Fibroblast of upper back skin (primary cell): ENCODE measurements at places on chromosomes 3 and 15.

- no peak for DNase-seq
Measured at GRCh38 chr15:67197364-67197695, 57.1 kb downstream of the AAGAB start.

DNA sequence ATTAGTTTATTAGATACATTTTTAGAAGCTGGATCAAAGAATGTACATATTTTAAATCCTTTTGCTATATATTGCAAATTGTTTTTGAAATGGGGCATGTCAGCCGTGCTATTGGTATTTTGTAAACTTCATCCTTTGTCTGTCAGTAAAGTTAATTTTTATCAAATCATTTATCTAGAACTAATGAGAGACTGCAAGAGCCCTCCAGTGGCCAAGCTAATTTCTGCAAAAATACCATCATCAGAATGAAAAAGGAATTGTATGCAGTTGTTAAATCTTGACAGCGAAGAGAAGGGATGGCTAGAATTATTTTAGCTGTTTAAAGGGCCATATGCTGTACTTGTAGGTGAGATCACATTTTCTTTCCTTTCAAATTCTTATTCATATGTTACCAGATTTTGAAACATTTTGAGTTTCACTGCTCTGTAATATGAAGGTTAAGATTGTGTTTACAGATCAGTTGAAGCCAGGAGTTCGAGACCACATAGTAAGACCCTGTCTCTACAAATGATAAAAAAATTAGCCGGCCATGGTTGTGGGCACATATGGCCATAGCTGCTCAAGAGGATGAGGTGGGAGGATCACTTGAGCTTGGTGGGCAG is 8.1 kb upstream of the CLDN11 start:
- peak; percentile 32 for DNase-seq

- peak; percentile 82 for DNase-seq
Measured at GRCh38 chr15:98177966-98178592, 217.6 kb downstream of the ARRDC4 start.

GRCh38 chr3:139771331-139771730 is 93.6 kb upstream of the NMNAT3 start:
- no peak for DNase-seq

DNA sequence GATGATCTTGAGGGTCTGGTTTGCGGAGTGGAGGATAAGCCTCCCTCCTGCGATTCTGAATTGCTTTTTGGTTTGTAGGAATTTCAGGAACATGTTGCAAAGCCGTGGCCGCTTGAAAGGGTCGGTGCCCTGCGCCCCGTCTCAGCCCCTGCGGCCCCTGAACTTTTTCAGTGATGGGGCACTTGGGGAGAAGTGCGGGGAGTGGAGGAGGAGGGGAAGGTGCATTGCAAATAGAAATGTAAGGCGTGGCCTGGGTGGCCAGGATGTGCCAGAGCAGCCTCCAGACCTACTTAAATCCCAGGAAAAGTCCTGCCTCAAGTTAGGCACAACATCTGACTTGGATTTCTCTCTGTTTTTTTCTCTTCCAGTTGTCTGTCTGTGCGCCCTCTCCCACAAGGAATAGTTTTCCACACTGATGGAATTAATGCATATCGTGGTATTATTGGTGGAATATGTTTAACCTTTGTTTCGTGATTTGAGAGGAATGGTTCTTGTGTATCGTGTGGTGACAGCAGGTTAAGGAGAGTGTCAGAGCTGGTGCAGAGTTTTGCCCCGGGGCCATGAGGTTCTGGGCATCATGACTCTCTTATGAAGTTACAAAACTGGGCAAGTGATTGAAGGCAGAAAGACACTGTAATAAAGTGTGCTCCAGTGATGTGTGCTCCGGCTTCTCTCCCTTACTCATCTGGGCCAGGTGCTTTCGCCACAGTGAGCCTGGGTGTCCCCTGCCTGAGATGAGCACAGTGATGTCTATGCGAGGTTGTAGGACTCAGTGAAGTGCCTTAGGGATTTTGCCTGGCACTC is 153.8 kb downstream of the PGPEP1L start:
- peak; percentile 26 for DNase-seq

- DNase-seq, result no peak
Measured at GRCh38 chr3:172310428-172310760, 137.9 kb downstream of the GHSR start.

GRCh38 chr3:100902572-100902971 is 90.6 kb downstream of the ABI3BP start:
- peak; percentile 95 for DNase-seq

DNA sequence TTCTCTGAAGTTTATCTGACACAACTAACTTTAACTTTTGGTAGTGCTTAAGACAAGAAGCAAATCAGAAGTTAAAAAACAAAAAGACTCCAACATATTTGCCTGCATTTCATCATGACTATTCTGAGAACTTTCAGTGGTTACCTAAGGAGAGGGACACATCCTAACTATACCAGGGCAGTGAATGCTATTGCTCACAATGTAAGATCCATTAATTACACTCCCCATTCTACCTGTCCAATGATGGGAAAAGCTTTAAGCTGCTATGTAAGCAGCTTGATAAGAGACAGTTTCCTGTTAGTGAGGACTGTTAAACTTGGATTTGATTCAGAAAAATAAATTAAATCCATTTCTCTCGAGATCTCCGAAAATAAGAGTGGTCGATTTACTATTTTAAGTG is 37.5 kb downstream of the SERPINI1 start:
- no peak for DNase-seq

GRCh38 chr3:188335656-188336055 is 181.7 kb downstream of the LPP start:
- DNase-seq, result no peak

GRCh38 chr15:87032295-87032694 is 952.6 kb downstream of the AGBL1 start:
- peak; percentile 43 for DNase-seq

- DNase-seq, result no peak
Measured at GRCh38 chr15:25862472-25863110, 536 bp downstream of the ATP10A start.

- DNase-seq, result no peak
Measured at GRCh38 chr3:171231361-171231760, 204.8 kb upstream of the SLC2A2 start.

DNA sequence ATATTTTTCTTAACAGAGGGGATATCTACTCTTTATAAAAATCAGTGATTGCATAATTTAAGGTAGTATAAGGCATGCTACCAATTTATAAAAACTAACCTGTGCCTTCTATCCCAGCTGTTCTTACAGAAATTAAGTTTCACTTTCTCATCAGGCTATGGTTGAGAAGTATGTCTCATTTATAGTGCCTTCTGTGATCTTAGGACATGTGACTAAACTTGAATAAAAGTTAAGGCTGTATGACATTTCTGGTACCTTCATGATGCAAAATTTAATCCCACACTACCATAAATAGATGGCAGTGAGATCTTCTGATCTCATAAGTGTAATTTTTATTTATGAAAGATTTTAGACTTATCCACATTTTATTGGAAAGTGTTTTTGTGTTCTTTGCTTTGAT is 12.6 kb downstream of the TIPARP start:
- no peak for DNase-seq

DNA sequence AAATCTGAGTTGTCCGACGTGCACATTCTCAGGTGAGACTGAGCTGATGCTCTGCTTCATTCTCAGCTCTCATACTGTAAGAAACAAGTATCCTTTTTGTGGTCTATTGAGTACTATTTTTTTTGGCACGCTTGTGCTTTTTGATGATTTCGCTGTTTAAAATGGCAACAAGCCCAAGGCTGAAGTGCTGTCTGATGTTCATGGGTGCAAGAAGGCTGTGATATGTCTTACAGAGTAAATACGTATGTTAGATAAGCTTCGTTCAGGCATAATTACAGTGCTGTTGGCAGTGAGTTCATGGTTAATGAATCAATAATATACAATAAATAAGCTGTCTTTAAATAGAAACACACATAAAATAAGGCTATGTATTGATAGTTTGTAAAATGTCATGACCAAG is 27.2 kb downstream of the AQR start:
- DNase-seq, result peak; percentile 55

GRCh38 chr3:127639173-127640041 is 10.4 kb downstream of the PODXL2 start:
- DNase-seq, result peak; percentile 18

GRCh38 chr3:130250982-130251381 is 94.5 kb upstream of the COL6A5 start:
- DNase-seq, result no peak

DNA sequence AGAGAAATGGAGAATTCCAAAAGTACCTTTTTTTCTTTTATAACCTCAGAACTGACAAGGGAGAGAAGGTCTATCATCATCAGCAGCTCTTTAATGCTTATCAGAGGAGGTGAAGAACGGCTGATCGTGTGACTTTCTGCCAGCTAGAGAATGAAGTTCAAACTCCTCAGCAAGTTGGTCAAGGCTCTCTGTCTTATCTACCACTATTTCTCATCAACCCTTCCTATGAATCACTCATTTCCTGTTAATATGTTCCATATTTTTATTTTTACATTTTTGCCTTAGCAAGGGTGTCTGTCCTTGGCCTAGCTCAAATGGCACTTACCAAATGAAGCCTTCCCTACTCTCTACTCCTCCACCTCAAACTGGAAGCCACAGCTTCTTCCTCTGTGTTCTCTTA is 73.1 kb upstream of the TSPAN3 start:
- DNase-seq, result peak; percentile 63

- peak; percentile 93 for DNase-seq
Measured at GRCh38 chr3:37197810-37198371, 23.5 kb upstream of the LRRFIP2 start.

DNA sequence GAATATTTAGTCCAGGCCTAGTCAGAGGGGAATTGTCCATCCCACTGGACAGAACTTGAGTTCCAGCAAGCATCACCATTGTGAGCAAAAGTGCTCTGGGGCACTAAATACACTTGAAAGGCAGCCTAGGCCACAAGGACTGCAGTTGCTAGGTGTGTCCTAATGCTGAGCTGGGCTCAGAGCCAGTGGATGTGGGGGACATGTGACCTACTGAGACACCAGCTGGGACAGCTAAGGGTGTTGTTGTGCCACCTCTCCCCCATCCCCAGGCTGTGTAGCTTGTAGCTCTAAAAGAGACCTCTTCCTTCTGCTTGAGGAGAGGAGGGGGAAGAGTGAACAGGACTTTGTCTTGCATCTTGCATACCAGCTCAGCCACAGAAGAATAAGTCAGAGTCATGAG is 120.9 kb downstream of the DTWD1 start:
- no peak for DNase-seq

- no peak for DNase-seq
Measured at GRCh38 chr3:63986146-63986545, 37.1 kb downstream of the PSMD6 start.

- peak; percentile 36 for DNase-seq
Measured at GRCh38 chr3:149460117-149460516, 14.4 kb upstream of the TM4SF4 start.

- no peak for DNase-seq
Measured at GRCh38 chr3:55664387-55664786, 177.3 kb upstream of the WNT5A start.

DNA sequence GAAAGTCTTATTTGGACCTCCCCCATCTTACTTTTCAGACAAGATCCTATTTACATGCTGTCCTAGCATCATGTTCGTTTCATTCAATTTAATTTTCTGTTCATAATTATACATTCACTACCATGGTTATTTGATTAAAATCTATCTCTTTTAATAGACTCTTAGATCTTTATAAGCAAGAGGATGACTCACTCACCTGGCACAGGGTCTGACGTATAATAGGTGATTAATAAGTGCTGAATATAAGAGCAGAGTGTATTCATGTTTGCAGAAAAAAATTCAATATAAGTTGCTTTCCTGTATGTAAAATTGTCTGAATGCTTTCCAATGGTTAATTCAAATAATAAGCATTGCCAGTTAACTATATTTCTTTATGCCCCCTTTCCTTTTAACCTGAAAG is 165.5 kb upstream of the CBLB start:
- DNase-seq, result no peak

DNA sequence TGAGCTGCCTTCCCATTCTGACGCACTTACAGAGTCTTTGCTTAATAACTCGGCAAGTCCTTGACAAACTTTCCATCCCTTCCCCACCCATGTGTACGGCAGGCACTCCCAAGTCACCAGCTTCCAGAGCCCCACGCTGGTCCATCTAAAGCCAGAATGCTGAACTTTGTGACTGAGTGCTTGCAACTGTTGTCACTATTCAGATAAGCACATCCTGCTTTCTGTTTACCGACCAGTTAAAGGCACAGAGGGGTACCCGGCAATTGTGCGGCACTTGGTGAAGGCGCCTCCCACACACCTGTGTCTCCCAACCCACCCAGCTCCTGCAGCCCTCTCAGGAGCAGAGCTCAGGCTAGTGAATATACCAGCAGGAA is 430.6 kb downstream of the FOXP1 start:
- no peak for DNase-seq

- DNase-seq, result peak; percentile 45
Measured at GRCh38 chr3:44476181-44476611, 1.3 kb downstream of the ZNF445 start.

- DNase-seq, result no peak
Measured at GRCh38 chr3:123154020-123154985, 47.4 kb upstream of the SEC22A start.

DNA sequence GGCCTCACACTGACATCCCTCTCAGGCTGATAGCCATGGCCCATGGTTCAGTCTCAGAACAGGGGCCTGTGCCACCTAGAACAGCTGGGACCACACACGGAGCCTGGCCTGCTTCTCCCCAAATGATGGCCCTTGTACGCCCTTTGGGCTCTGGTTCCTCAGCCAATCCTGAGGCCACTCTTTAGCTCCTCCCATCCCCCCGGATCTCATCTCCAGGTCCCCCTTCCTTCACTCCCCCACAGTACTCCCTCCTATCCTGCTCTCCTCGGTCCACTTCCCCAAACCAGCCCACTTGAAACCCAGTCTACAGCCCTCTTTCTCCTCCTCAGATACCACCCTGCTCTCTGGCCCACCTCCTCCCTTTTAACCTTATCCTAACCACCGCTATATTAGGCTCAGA is 17.8 kb upstream of the ZFYVE19 start:
- no peak for DNase-seq

DNA sequence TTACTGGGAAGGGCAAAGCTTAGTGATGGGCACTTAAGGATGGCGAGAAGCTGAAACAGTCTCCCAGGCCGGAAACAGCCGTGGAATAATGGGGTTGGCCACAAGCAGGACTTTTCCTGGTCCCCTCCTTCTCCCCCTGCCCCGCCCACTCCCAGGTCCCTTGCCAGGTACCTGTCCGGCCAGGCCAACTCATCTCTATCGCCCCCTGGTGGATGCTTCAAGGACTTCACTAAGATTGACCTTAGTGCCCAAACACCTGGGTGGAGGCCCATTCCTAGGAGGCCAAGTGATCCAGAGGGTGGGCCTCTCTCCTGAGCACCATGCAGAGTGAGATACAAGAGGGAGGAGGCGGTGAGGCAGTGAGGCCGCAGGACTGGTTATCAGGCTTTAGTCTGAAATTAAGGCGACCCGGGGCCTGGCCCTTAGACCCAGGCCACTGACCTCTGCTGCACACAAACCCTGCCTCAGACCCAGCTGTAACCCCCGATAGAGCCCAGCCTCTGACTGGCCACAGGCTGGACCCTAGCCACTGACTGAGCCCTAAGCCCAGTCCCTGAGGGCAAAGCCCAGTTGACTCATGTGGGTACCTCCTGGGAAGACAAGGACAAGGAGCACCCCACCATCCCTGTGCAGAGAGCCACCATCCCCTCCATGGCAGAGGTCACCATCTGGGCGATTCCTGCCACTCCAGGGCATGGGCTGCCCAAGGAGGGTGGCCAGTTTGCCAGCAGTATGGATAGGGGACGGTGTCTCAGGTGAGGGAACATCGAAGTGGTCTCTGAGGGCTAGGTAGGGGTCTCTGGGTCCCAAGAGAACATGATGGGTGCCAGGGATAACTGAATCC is 37.6 kb downstream of the VIPR1 start:
- DNase-seq, result no peak

- peak; percentile 49 for DNase-seq
Measured at GRCh38 chr15:68638953-68639515, 60.2 kb downstream of the CORO2B start.

GRCh38 chr3:5390221-5390620 is 202.7 kb downstream of the EDEM1 start:
- no peak for DNase-seq
